NCI-H2029 treated with DMSO at 0.1 percent for 48 hours (cell line): ENCODE measurements at places on chromosomes 16 and 17.
A peak's percentile ranks its signal among the peaks of the same experiment; 100 is the strongest.

DNA sequence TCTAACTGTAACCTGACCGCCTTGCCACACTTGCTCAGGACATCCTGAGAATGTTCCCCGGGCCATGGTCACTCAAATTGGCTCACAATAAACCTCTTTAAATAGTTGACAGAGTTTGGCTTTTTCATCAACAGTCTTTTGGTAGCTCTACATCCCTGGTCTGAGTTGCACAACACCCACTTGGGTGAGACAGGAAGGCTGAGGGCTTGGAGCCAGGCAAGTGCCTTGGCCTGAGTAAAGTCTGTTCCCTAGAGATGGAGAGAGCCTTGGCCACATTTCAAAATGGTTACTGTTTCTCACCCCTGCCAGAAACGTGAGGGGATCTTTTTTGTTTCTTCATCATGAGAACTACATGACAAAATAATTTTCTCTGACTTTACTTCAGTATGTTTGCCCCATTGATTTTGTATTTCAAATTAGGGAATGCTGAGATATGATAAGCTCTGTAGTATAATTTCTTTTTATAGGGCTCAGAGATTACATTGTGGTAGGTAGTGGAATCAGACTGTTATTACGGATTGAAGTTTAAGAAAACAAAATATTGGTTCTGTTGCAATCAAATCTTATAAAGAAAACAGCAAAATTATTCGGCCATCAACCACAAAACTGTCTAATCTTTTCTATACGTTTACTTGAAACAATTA is 53.9 kb upstream of the NETO2 start:
- DNase-seq = no peak

DNA sequence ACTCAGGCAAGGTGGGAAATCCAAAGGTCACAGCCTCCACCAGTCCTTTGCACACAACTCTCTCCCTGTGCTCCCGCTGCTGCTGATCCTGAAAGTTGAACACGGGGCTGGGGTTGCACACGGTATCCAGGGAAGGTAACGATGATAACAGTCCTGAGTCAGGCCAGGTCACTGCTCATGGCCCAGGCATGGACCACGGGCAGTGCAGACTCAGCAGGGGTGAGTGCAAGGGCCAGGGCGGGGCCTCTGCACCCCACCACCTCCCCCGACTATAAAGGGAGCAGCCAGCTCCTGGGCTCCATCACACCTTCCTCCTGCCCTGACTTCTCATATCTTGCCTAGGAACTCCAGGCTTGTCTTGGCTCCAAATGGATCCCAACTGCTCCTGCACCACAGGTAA is at the start of gene MT1B:
MT1B (plus strand) TSS at position 301 of the 400 bp plus-strand sequence; CDS start at position 369, 68 bp downstream.
- DNase-seq = no peak

DNA sequence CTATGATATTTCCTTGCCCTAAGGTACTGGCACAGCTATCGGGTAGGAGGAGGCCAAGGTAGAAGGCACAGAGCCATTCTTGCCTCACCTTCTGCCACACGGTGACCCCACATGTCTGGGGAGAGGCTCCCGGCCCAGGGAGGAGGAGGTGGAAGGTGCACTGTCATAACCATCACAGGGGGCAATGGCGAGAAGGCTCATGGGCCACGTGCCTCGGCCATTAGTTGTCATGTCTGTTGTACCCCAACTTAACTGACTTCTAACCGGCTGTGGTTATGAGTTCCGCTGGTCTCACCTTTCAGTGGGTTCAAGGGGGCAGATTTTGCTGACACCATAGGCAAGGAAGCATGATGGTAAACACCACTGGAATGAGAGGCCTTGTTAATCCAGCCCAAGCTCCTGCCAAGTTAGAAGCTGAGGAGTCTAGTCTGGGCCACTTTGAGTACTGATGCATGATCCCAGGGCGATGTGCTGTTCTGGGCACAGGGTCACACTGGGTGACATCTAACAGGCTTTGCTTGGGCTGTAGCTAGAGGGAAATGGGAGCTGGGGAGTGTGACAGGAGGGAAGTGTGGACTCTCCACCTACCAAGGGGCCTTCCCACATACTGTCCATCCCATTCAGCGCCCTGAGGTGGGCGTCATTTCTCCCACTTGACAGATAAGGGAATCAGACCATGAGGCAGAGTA is 39.6 kb downstream of the HLF start:
- no peak for DNase-seq

DNA sequence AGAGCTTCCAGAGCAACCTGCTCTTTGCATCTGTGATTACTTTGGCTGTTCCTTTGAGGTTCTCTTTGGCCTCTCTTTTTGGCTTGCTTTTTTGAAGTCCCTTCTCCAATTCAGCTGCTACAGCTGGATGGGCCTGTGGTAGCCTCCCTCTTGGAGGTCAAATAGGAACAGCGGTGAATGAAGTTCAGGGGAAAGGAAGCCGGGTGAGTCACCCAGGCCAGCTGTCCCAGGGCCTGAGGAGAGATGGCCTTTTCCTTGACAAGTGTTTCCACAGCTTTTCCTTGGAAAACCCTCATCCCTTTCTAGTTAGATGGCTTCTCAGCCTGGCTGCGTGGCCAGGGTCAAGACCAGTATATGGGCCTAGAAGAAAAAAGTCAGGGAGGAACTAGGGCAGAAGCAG is 103.1 kb downstream of the STX8 start:
- no peak for DNase-seq

- no peak for DNase-seq
Measured at GRCh38 chr17:64448665-64449512, at the start of gene MILR1. Gene MILR1, plus strand, starts transcription at chr17:64449115. Its CDS starts 54 bp downstream, at chr17:64449169.

- DNase-seq = peak; percentile 72
Measured at GRCh38 chr17:35804658-35805192, 4.6 kb upstream of the TAF15 start.

DNA sequence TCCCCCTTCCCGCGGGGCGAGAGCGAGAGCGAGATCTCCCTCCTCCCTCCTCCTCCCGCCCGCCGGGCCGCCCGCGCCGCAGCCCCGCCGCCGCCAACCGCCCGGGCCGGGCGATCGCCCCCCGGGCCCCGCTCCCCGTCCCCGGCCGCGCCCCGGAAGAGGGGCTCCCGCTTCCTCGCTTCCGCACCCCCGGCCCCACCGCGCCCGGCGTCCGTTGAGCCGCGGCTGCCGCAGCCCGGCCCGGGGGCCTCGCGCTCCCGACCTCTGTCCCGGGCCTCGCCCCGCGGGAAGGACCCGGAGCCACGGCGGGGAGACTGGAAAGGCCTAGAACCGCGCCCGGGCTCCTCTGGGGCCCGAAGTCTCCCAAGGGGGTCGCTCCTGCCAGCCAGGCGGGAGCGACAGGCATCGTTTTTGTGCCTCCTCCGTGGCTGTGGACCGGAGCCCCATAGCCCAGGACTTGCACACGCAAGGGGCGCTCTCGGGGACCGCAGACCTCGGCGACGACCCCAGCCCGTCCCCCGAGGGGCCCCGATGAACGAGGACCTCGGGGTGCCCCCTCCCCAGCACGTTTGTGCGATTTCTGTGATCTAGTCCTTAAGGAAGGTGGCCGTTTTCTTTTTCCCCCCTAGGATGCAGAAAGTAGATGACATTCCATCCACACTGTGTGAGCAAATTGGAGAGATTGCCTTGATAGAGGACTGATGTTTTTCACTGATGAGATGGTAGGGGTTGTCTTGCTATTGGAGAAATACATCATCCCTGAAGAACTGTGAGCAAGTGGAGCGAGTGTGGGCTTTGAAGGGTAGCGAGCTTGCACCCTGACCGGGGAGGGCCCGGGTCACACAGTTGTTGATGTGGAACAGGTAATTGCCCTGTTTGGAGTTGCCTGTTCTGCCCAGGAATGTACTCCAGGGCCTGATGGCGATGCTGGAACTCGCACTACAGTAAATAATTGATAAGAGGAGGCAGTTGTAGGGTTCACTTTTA is 611 bp downstream of the BANP start:
- DNase-seq = no peak

DNA sequence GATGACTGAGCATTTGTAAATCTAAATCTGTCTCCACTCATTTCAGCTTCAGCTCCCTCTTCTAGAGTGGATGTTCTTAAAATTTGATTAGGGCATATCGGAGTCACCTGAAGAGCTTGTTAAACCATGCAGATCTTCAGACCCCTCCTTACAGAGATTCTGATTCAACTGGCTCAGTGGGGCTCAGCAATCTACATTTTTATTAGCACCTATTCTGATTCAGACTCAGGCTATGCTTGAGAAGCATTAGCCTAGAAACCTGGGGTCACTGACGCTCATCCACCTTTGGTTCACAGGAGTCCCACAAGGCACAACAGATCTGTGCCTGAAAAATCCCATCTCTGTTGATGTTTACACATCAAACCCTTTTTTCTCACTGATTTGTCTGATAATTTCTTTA is 365.6 kb downstream of the GRIN2A start:
- DNase-seq = no peak

DNA sequence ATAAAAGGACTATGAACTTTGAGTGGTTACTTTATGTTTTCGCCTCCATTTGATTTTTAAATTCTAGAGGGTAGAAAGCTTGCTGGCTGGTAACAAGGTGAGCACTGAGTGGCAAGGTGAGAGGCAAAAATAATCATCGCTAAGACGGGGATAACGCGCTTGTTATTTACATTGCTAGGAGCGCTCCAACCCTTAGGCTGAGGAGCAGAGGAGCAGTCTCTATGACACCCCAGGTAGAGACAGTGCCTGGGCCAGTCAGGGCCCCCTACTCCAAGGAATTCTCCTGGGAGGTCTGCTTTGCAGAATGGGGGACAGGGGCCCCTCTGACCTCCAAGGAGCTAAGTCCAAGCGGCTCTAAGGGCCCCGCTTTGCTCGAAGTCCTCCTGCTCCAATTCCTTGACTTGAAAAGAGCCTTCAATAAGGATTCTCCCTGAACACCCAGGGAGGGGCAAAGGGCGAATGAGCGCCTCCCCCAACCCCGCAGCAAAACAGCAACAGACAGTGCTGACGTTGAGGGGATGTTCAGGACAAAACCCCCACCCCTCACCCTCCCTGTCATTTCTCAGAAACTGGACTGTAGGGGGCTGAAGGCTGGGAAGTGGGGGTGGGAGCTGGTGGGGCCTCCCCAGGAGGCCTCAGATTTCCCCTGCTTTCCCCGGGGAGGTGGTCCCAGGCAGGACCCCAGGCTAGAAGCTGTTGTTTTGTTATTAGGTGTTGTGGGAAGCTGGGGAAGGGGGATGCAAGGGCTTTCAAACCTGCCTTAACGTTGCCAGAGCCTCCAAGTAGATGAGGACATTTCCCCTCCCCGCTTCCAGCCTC is 10.2 kb upstream of the FOXF1 start:
- DNase-seq = no peak

- no peak for DNase-seq
Measured at GRCh38 chr16:4966736-4967453, 8.8 kb downstream of the SEC14L5 start.

DNA sequence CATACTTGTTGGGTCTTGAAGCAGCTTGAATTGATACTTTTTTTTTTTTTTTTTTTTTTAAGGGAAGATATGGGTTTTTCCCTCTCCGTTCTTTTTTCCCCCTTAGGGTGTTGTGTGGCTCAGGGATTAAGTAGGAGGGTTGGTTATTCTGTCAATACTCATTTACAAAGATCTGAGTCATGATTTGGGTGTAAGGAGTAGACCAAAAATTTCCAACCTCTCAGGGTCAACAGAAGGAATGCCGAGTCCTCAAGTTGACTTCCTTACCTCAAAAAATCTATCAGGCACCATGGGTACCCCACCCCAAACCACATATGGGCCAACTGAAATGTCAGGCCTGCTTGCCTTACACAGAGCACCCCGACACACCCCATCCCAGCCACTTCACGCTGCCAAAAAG is 230.5 kb downstream of the CCDC182 start:
- no peak for DNase-seq

DNA sequence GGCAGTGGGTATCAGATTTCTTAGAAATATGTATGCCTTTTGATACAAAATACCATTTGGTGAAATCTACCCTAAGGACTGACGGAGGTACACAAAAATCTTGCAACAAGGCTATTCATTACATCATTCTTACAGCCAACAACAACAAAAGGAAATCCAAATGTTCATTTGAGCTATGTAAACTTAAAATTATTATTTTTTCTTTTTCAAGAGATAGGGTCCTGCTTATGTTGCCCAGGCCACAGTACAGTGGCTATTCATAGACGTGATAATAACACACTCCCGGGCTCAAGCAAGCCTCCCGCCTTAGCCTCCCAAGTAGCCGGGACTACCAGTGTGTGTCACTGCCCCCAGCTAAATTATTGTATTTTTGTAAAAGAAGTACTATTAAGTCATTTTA is 9.0 kb downstream of the SRR start:
- no peak for DNase-seq

DNA sequence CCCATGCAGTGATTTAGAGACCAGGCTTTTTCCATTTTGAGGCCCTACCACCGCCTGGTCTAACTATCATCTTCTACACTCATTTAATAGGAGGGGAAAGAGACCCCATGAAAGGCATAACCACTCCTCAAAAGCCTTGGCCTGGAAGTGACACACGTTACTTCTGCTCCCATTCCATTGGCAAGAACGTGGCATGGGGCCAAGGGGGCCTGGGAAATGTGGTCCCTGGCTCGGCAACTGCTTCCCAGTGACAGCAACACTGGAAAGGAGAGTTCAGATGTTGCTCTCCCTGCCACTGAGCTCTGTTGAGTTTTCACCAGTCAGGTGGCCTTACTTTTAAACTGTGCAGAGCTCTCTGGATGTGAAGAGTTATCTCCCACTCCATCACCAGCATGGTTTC is 45.2 kb upstream of the MAP3K14 start:
- no peak for DNase-seq

DNA sequence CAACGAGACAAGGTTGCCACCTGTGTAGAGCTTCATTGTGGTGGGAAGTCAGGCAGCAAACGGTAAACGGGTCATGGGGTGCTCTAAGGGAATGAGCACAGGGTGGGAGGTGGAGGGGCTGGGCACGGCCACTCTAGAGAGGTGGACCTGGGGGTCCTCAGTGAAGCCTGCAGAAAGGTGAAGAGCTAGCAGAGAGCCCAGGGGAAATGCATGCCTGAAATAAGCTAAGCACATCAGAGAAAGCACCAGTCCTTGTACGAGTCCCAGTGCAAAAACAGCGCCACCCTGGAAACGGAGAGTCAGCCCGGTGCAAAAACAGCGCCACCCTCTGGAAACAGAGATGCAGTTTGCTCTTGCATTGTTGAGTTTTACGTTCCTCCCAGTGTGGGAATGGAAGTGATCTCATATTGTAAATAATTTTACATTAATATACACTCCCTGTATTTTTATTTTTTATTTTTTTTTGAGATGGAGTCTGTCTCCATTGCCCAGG is 65.0 kb downstream of the TBC1D16 start:
- no peak for DNase-seq

GRCh38 chr17:59151591-59151990 is 3.4 kb downstream of the SKA2 start:
- no peak for DNase-seq

DNA sequence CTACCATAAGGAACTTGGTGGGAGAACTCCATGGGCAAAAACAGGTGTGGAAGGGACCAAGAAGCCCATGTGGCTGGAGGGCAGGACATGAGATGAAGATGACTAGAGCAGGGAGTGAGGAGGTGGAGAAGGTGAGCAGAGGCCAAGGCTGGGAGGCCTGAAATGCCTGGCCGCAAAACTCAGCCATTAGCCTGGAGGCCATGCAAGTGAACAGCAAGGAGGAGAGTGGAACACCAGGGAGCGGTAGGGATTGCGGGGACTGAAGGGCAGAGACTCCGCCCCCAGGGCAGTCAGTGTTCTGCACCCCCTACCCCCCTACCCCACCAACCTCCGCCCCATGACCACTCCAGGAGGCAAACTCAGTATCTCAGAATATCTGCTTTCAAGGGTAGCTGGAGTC is 17.0 kb downstream of the BCL7C start:
- DNase-seq = no peak

GRCh38 chr16:72873044-72873443 is 174.9 kb downstream of the ZFHX3 start:
- DNase-seq = no peak
